Cerebellar nuclear complex (tissue), 1 donor: ENCODE measurements at places on chromosomes 6 and 20.

GRCh38 chr20:22381812-22382416 lies 202.5 kb downstream of the FOXA2 start:
- DNase-seq = no peak

DNA sequence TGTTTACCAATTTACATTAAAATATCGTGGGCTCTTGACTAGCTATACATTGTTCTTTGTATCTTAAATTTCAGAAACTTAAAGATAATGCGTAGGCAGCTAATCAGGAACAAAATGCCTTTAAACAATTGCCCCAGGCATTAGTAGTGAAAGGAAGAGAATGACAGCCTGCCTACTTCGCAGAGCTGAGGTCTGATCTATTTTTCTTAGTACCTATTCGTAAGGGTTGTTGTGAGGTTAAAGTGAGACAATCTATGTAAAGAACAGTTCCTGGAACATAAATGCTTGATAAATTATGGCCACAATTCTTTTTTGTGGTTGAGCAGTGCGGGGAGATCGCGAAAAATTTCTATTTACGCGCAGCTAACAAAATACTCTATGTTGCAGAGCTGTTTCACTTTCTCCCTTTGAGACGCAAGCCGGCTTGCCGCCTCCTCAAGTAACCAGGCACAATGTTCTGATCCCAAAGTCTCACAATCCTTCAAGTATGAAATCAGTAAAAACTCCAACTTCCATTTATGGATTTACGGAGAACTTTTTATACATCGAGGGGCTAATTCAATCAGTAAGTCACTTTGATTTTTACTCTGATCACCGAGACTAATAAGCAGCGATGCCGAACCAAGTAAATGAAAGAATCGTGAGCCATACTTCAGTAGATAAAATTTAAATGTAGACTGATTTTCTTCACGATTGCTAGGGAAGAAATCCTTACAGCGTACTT lies 878 bp upstream of the PNRC1 start:
- DNase-seq = no peak

DNA sequence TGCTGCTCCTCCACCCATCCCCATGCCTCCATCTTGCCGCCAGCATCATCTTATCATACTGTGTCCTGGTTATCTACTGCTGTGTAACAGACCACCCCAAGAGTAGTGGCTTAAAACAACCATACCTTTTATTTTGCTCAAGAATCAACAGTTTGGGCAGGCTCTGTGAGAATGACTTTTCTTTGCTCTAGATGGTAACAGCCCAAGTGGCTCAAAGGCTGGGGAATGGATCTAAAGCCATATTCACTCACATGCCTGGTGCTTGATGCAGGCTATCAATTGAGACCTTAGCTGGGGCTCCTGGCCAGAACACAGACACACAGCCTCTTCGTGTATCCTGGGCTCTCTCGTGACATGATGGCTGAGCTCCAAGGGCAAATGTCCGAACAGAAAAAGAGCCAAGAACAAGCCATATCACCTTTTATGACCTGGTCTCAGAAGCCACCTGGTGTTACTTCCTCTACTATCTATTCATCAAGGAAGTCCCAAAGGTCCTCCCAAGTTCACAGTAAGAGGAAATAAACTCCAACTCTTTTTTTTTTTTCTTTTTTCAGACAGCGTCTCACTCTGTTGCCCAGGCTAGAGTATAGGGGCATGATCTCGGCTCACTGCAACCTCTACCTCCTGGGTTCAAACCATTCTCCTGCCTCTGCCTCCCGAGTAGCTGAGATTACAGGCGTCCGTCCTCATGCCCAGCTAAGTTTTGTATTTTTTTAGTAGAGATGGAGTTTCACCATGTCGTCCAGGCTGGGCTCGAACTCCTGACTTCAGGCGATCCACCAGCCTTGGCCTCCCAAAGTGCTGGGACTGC lies 159.3 kb upstream of the JARID2 start:
- no peak for DNase-seq

GRCh38 chr6:12414096-12414675 lies 124.0 kb downstream of the EDN1 start:
- DNase-seq = no peak

GRCh38 chr6:12170351-12171092 lies 119.6 kb upstream of the EDN1 start:
- DNase-seq = no peak

DNA sequence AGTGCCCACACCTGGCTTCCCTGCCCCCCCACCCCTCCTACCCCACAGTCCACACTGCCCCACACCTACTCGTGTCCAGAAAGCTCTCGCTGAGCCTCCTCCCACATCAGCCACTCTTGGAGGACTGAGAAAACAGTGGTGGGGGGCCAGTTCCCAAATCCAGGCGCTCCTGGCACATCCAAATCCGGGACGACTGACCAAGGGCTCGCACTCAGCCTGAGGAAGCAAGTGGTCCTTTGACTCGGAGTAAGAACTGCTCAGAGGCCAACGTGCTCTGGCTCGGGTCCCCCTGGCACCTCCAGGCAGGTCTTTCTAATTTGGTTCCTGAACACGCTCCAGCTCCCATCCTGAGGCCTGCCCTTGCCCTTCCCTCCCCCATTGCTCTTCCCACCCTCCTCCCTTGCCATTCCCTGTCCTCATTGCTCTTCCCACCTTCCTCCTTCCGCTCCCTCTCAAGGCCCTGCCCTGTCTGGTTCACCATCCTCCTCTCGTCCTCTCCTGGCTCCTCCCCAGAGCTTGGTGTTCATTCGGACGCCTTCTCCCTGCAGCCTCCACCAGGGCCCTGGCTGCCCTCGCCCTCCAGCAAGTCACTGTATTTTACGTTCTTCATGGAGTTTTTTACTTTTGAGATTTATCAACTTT lies 83.6 kb downstream of the THBS2 start:
- DNase-seq = no peak

- no peak for DNase-seq
Measured at GRCh38 chr6:88491266-88491880, 325.2 kb upstream of the CNR1 start.

- no peak for DNase-seq
Measured at GRCh38 chr6:134585517-134585873, 267.6 kb upstream of the SGK1 start.

- no peak for DNase-seq
Measured at GRCh38 chr6:1820165-1820564, 210.4 kb downstream of the FOXC1 start.

DNA sequence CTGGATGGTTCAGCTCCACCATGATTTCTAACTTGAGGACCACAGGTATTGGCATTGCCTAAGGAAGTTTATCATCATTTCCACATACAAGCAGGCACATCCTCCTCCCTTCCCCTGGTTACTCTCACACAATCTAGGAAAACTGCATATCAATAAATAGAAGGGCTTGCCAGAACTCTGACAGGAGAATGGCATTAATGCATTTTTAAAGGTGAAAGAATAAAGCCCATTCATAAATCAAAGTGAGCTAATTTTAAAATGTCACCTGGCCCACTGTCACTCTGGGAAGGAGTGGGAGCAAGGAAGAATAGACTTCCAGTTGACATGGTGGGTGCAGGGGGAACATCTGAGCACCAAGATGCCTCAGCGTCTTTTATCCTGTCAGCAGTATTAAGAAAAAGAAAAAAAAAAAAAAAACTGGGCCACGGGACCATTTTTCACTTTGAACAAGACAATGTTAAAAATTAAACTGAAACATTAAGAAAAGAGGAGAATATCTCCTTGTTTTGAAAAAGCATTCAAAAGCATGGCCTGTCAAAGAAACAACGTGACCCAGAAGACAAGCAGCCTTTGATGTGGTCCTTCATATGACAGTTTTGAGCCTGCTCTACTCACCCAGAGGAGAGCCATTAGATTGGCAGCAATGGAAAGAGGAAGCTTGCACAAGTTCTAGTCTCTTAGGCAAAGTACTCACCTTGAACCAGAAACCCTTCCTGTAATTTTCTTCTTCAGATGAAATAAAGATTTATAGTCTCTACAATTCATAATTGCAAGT lies 39.3 kb upstream of the SMLR1 start:
- DNase-seq = no peak

DNA sequence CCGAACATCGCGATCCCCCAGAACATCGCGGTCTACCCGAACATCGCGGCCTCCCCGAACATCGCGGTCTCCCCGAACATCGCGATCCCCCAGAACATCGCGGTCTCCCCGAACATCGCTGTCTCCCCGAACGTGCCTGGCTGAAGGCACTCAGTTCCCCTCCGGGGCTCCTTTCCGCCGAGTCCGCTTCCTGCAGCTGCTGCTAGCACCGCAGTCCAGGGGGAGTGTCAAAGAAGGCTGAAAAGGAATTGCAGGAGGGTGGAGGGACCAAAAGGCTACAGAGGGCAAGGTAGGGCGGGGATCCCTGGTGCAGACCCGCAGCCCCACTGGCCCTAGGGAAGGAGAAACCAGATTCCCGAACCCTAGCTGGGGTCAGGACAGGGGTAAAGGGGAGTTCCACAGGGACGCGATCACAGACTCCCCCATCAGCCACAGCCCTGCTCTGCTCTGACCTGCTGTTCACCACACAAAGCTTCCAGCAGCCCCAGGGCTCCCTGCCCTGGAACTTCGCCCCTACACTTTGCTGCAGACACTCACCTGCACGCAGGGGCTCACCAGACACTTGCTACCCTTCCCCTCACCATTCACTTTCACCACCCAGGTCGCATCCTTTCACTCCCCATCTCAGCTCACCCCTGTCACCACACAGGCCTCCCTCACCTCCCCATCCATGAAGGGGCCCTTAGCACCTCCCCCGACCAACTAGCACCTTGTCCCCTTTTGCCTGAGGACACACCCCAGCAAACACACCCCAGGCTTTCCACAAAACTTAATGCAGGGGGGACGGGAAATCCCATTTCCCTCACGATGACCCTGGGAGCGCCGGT lies 1.7 kb downstream of the ULBP1 start:
- DNase-seq = no peak

DNA sequence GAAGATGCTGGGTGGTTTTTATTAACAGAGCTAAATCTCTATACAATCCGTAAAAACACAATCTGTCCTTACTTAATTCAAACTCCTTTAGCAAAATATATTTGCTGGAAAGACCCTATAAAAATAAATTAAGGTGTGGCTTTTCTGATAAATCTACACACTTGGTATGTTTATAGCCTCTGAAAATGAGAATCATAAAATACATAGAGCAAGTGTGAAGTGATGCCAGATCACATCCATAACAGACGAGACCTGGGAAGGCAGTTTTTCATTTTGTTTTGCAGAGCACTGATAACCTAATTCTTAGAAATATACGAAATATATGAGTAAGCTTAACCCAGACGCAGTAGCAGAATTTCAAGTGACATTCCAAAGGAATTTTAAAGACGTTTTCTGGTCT lies 10.4 kb upstream of the DDO start:
- no peak for DNase-seq

- DNase-seq = no peak
Measured at GRCh38 chr6:100382767-100383195, 81.9 kb downstream of the SIM1 start.

- no peak for DNase-seq
Measured at GRCh38 chr6:170050591-170051041, 240.3 kb downstream of the DLL1 start.

- no peak for DNase-seq
Measured at GRCh38 chr20:52469128-52469527, 277.5 kb upstream of the ZFP64 start.

- DNase-seq = no peak
Measured at GRCh38 chr6:138129190-138129589, 22.0 kb upstream of the PERP start.

DNA sequence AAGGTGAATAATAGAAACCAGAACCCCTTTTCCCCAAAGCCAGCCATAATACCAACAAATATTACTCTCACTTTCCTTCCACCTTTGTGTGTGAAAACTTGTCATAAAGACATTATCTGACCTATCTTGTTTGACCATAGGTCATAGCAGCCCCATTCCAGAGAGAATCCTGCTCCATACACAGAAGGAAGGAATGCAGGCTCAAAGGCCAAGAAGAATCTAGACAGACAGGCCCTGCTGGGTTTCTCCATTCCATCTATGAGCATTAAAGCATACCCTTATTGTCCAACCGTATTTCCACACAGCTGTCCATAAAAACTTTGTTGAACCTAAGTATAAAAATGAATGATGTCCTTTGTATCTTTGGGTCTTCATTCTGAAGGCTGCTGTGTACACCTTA lies 40.7 kb upstream of the KCNK5 start:
- no peak for DNase-seq

DNA sequence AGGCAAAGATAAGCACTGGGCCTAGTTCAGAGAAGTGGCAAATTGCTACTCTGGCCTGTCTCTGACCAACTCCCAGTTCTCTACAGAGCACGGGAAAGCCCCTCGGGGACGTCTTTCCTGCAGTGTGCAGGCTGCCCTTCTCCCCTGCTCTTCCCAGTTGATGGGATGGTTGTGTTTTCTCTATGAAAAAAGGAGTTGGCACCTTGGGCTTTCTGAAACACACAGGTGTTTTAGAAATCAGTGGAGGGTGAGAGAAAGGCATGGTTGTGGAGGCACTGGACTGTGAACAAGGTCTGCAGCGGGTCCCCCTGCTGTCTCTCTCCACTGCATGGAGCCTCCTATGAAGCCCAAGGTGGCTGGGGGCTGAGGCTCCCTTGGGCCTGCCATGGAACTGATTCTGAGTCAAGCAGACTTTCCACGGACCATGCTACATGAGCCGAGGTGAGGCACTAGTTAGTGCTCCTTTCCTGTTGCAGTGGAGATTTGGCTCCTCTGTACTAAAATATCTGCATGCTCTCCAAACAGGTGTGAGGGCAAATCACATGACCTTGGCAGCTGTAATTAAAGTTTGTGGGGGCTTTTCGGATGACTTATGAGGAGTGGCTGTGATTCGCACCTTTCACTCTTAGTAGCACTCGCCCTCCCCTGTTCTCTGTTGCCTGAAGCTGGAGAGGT lies 16.3 kb downstream of the GTSF1L start:
- no peak for DNase-seq

DNA sequence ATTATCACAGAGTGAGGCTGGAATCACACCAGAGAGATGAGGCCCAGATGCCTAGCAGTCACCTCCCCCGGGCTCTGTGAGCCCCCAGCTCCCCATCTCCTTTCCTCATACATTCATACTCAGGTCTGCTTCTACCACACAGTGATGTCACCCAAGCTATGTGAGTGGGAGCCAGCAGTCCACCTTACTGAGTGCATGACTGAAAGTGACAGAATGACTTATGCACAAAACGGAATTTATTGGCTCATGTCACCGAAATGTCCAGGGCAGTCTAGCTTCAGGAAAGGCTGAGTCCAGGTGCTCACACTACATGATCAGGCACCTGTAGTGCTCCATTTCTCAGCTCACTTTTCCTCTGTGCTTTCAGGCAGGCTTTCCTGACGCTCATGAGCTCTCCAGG lies 36.7 kb upstream of the CCN6 start:
- no peak for DNase-seq

DNA sequence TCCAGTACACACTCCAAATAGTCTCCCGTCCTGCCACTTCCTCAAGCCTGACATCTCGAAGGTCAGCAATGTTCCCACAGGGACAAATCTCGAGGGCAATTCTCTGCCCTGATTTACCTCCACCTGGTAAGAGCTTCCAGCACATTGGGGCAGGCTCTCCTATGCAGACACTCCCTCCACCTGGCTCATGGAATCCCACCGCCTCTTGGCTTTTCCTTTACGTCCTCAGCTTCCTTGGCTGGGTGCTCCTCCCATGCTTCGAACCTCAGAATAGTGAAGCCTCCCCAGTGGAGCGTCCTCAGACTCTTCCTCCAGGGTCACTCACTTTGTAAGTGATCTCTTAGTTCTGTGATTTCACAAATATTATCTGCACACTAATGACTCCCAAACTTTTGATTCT lies 205.2 kb upstream of the ECI2 start:
- DNase-seq = no peak
